ENCODE measurements at places on chromosomes 5 and 9.

DNA sequence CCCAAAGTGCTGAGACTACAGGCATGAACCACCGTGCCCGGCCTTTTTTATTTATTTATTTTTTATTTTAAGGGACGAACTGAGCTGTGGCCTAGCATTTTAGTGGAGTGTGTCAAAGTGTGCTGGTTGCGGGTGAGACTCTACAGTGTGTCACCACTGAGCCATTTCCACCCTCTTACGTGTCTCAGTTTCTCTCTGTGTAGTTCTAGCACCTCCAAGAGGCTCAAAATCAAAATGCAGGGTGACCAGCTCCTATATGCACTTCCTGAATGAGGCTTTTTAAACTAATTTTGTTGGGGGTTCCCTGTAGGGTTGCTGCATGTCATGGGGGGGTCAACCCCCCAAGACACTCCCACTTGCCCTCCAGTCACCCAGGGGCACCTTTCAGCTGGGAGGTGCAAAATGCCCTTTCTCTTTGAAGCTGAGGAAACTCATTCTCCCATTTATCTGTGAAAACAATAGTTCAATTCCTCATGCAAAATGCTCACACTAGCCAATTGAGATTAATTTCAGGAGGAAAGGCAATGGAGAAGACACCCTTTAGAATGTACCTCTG, 69.3 kb downstream of the COL15A1 start:
- DNase-seq: peak; percentile 20

DNA sequence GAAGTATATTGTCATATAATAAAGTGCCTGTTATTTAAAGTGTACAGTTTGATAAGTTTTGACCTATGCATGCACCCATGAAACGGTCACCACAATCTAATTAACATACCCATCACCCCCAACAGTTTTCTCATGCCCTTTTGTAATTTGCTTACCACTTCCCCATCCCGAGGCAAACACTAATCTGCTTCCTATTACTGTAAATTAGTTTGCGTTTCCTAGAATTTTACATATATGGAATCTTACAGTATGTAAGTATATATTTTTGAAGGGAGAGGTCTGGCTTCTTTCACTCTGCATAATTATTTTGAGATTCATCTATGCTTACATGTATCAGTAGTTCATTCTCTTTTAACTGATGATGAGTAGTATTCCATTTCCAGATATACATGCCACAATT, 56.5 kb downstream of the AMBP start:
- DNase-seq: no peak

GRCh38 chr9:5479994-5480694, 29.8 kb downstream of the CD274 start:
- no peak for DNase-seq

- peak; percentile 56 for DNase-seq
Observed at GRCh38 chr5:76601470-76601869, 21.7 kb downstream of the F2RL2 start.

- DNase-seq: no peak
Observed at GRCh38 chr9:119802621-119803020, 433.4 kb upstream of the BRINP1 start.

GRCh38 chr9:97711223-97711626, 14.1 kb upstream of the XPA start:
- no peak for DNase-seq

GRCh38 chr9:75414371-75415160, 326.3 kb downstream of the OSTF1 start:
- DNase-seq: no peak

DNA sequence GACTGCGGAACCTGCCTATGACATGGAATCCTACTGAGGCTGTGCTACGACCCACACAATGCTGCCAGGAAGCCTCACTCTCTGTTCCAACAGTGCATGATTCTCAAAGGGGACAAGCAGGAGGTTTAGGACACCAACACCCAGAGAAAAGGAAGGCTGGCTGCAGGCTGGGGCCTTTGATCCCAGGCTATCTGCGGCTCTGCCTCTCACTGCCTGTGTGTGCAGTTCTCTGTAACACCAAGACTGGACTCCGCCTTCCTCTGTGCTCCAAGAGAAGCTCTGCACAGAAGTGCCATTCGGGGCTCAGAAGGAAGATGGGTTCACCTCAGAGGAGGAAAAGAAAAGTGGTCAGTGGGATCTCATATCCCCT, 20.5 kb downstream of the ANKH start:
- no peak for DNase-seq

DNA sequence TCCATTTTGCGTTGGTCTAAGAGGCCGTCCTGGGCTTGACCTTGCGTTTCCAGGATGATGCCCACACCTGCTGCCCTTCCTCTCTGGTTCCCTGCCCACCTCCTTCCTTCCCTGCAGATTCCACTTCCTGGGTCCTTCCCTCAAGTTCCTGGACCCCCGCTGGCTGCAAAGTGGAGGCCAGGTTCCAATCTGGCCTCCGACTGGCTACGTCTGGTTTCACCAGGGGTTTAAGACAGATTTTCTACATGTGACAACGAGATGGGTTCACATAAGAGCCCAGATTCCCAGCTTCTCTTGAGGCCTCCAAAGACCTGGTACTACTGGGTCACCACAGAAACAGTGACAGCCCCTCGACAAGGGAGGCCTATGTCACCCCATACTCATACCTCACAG, 2.1 kb downstream of the MGAT4B start:
- no peak for DNase-seq

- DNase-seq: no peak
Observed at GRCh38 chr5:66138637-66139317, 5.3 kb upstream of the SREK1 start.

DNA sequence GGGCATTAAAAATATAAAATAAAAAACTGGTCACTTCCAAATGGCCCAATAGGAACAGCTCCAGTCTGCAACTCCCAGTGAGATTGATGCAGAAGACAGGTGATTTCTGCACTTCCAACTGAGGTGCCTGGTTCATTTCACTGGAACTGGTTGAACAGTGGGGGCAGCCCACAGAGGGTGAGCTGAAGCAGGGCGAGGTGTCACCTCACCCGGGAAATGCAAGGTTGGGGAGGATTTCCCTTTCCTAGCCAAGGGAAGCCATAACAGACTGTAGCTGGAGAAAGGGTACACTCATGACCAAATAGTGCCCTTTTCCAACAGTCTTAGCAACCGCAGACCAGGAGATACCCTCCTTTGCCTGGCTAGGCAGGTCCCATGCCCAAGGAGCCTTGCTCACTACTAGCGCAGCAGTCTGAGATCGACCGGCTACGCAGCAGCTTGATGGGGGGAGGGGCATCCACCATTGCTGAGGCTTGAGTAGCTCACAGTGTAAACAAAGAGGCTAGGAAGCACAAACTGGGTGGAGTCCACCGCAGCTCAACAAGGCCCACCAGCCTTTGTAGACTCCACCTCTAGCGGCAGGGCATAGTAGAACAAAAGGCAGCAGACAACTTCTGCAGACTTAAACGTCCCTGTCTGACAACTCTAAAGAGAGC, 12.7 kb downstream of the RLN1 start:
- DNase-seq: peak; percentile 65

- no peak for DNase-seq
Observed at GRCh38 chr5:85311536-85311935, 926.9 kb upstream of the EDIL3 start.

DNA sequence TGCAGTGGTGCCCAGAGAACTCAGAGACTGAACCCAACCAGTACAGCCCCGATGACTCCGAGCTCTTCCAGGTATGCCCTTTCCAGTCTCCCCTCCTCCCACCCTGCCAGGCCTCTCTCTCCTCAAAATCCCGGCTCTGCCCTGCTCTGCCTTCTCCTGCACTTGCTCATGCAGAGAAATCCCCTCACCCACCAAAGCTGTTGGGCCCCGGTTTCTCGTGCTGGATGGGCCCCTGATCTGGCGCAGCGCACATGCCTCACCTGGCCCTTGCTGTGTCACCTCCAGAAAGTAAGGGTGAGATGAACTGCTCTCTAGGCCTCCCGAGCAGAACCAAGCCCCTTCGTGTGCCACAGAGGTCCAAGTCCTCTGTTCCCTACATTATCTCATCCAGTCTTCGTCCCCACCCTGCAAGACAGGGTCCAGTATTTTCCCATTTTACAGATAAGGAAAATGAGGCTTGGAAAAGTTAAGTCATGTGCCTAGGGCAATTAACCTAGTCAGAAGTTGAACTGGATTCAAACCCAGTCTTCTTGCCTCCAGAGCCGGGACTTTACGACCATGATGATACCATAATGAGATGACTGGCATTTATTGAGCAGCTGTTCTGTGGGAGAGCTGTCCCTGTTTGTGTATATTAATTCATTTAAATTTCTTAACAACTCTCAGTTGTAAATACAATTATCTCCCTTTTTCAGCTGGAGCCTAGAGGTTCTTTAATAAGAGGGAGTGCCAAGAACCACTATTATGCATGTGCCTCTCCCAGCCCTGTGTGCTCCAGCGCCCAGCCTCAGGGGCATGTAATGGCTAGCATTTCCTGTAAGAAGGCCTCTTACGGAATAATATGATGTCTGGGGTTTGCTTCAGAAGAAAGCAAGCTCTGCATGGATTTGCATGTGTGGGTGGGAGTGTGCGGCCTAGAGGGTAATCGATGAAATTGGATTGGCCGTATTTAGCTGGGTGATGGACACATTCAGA, 90.7 kb downstream of the PPARGC1B start:
- DNase-seq: no peak

- DNase-seq: no peak
Observed at GRCh38 chr5:164934561-164934960, 1429.1 kb downstream of the MAT2B start.

GRCh38 chr5:40367255-40367654, 312.5 kb upstream of the PTGER4 start:
- peak; percentile 18 for DNase-seq

DNA sequence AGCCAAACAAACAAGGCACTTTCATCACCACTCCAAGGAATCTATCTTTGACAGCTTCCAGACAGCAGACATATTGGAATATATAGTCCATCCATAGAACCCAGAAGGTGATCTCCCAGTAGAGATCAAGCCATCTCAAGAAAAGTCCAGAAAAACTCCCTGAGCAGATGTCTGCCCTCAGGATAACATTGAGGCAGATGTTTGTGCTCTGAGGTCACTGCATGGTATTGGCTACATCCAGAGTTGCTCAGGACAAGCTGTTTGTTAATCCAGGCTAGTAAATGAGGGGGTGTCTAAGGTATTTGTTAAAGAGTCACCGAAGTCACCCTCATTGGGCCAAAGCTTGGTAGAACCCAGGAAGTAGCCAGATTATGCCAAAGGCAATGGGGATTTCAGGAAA, 556.3 kb upstream of the KLF4 start:
- DNase-seq: no peak

DNA sequence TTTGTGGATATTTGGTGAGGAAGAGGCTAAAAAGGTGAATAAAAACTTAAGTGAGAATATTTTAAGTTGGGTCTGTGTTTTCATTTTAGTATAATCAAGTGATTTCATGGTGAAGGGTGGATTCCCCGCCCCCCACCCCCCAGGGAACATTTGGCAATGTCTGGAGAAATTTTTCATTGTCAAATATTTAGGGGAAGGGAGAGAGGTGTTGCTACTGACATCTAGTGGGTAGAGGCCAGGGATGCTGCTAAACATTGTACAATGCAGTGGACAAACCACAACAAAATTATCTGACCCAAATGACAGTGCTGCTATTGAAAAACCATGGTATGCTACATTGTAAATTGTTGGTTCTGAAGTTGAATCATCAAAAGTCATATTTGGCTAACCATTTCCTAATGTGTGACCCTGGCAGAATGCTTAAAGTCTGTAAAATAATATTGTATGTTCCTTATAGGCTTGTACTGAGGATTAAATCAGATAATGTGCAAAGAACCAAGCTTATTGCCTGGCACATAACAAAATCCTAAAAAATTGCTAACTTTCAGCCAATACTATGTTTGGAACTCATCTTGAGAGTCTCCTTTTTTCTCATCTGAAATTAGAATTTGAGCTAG, 5.6 kb downstream of the C5orf24 start:
- DNase-seq: no peak

GRCh38 chr5:161278739-161279660, 267.5 kb downstream of the GABRB2 start:
- no peak for DNase-seq

DNA sequence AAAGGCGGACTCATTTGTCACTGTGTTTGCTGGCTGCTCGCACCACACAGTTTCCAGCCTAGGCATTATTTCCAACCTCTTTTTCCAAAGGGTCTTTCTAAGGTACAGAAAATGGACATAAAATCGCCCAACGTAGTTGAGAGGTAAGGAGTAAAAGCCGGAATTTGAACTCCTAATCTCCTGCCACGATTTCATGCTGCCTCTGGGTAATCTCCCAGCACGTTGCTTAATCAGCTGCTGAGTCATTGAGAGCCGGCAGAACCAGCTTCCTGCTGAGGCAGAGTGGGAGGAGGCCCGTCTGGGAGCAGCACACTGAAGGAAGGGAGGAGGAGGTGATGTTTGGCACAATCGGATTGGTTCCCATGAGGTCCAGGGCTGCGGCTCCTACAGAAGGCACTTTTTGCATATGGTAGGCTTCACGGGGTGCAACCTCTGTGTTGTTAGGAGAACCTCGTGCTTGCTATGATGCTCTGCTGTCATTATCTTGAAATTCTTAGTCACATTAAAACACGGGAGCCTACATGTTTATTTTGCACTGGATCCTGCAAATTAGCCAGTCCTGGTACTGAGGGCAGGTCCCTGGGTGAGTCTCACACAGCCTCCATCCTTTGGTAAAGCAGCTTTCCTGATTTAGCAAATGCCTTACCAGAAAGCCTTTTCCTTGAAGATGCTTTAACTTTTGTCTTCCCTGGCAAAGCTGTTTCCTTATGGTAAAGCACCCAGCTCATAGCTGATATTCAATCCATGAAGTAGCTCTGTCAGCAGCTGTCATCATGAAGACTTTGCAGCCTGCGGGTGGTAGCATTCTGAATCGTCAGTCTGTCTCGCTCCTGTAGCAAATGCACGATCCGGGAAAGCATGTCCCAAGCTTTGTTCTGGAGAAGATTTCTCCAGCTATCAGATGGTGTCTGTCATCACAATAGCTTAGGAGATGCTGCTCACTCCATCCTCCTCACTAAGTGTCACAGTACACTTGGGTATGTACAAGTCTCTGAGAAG, 191.6 kb upstream of the MSX2 start:
- no peak for DNase-seq

DNA sequence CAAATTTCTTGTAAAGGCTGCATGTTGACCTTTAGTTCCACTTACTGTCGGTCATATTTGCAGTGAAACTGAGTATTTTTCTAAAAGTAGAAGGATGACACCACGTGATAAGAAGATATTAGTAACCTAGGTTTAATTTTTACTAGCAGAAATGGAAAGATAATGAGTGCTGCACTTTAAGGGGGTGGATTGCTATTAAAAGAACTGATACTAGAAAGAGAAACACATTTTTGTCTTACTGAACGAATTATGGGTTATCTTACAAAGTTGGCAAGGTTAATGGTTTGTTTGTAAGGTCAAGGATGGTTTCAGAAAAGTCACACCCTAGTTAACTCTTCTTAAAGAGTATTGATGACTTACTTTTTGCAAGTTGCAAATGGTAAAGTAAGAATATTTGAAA, 2.4 kb downstream of the MACIR start:
- DNase-seq: no peak

DNA sequence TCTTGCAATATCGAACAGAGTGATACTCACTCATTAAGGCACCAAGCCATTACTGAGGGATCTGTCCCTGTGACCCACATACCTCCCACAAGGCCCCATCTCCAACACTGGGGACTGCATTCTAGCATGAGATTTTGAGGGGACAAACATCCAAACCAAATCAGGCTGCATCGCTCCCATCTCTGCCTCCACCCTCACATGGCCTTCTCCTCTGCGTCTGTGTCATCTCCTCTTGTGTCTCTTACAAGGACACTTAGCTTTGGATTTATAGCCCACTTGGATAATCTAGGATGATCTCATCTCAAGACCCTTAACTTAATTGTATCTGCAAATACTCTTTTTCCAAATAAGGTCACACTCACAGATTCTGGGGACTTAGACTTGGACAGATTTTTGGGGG, 284.4 kb upstream of the DAP start:
- DNase-seq: no peak
